ENCODE measurements at places on chromosomes 2 and 18. TPM values are rescaled to one million over a fixed set of nuclear protein-coding genes. Genes with fewer than 3 reads are reported as not detected.
A peak's percentile ranks its signal among the peaks of the same experiment; 100 is the strongest.

GRCh38 chr2:164879901-164880535 is 38.4 kb upstream of the COBLL1 start:
- no peak for DNase-seq
- H3K27me3 ChIP-seq: no peaks in the 10 kb centered on the region
- no peak overlapping the region for H3K4me3 ChIP-seq
- H3K4me1 ChIP-seq: no peaks in the 10 kb centered on the region

The CCDC68 gene
- total RNA-seq: 46.8 TPM

DNA sequence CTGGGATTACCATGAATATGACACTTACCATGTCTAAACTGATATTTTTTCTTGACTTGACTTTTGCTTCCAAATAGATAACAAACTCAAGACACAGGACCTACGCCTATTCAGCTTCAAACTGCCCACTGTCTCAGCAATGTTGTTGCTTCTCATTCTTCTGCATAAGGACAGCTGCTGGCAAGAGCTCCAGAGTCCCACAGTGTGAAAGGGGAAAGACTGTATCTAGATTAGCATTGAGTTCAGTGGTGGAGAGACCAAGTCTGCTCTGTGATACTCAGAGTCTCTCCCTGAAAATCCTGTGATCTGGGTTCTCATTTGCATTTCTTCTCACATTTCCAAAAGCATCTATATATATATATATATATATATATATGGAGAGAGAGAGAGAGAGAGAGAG is 247.9 kb upstream of the NT5C1B start:
- DNase-seq: no peak
- H3K27me3 ChIP-seq: no peaks in the 10 kb centered on the region
- H3K4me3 ChIP-seq: no peak overlapping the region
- H3K36me3 ChIP-seq: no peaks in the 10 kb centered on the region
- H3K4me1 ChIP-seq: no peaks in the 10 kb centered on the region

The CD302 gene
- 15.1 TPM for total RNA-seq

DNA sequence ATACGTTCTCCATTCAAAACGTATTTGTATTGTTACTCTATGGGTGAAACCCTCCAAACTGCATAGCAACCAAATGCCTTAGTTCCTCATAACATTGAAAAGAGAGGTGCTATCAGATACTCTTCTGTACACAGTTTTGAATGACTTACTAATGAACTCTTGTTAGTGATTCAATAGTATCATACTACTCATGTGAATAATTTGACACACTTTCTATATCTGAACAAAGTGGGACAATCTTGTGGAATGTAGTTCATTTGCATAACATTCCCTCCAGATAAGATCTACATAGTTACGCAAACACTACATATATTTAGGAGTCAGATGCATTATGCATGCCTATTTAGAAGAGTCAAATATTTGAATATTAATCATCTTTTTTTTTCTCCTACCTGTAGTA is 232.0 kb upstream of the NRXN1 start:
- no peaks in the 10 kb centered on the region for H3K36me3 ChIP-seq
- no peak overlapping the region for H3K4me3 ChIP-seq
- H3K27me3 ChIP-seq: no peaks in the 10 kb centered on the region
- DNase-seq: no peak
- H3K4me1 ChIP-seq: no peaks in the 10 kb centered on the region

GRCh38 chr2:188569431-188570165 is 277.9 kb downstream of the GULP1 start:
- no peaks in the 10 kb centered on the region for H3K27me3 ChIP-seq
- no peak overlapping the region for H3K4me3 ChIP-seq
- no peaks in the 10 kb centered on the region for H3K36me3 ChIP-seq
- H3K4me1 ChIP-seq: no peaks in the 10 kb centered on the region
- DNase-seq: no peak

GRCh38 chr2:229173825-229174359 is 97.2 kb downstream of the PID1 start:
- no peak overlapping the region for H3K4me3 ChIP-seq
- no peak overlapping the region for H3K27ac ChIP-seq
- DNase-seq: no peak
- H3K27me3 ChIP-seq: no peaks in the 10 kb centered on the region

The UGT1A10 gene
- 82.9 TPM for total RNA-seq

The POTEJ gene
- not detected for total RNA-seq

The SS18 gene
- total RNA-seq: 41.9 TPM

- no peak overlapping the region for H3K27ac ChIP-seq
- H3K27me3 ChIP-seq: no peaks in the 10 kb centered on the region
- no peak overlapping the region for H3K4me3 ChIP-seq
- DNase-seq: peak; percentile 77
Observed at GRCh38 chr2:108583903-108584520, 49.7 kb downstream of the LIMS1 start.

The VIT gene
- total RNA-seq: 0.20 TPM

GRCh38 chr2:144117086-144117485 is 402.8 kb downstream of the ZEB2 start:
- DNase-seq: no peak
- no peaks in the 10 kb centered on the region for H3K27me3 ChIP-seq
- no peaks in the 10 kb centered on the region for H3K36me3 ChIP-seq

DNA sequence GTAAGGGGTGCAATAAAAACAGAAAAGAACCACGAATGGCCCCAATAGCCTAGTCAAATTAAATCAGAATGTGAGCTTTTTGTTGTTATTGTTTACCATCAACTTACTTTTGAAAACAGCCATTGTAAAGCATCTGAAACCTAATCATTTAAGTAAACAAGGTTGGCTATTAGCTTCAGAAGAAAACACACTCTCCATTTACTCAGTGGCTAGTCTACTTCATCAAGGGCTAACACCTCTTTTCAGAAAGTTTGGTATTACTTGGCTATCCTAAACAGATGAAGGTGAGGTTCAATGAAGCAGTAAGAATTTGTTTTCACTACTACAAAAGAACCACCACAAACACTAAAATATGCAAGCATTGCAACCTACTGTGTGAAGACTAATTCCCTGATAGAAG is 398.0 kb downstream of the CDH2 start:
- H3K4me3 ChIP-seq: no peak overlapping the region
- H3K36me3 ChIP-seq: no peaks in the 10 kb centered on the region
- H3K27ac ChIP-seq: no peak overlapping the region

The TNFAIP6 gene
- 2.4 TPM for total RNA-seq

- no peak for DNase-seq
- H3K36me3 ChIP-seq: no peaks in the 10 kb centered on the region
- no peaks in the 10 kb centered on the region for H3K4me1 ChIP-seq
- no peaks in the 10 kb centered on the region for H3K27me3 ChIP-seq
- H3K27ac ChIP-seq: no peak overlapping the region
Observed at GRCh38 chr2:154740361-154740760, 41.9 kb downstream of the KCNJ3 start.

The ALK gene
- not detected for total RNA-seq

DNA sequence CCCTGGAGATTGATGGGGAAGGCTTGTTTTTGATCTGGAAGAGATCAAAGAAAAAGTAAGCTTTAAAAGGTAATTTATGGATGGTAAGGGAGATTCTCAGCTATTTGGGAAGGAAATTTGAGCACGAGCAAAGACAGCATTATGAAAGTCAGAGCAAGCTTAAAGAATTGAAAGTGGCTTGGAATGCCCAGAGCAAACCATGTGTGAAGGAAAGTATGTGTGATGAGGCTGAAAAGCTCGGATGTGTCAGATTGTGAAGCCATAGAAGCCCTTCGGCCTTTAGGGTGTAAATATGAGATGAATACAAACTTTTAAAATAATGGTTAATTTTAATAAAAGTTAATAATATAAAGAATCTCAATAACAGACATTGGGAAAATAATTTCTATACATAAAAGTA is 377.4 kb upstream of the DSEL start:
- H3K27ac ChIP-seq: no peak overlapping the region
- no peak for DNase-seq
- H3K36me3 ChIP-seq: no peaks in the 10 kb centered on the region
- H3K4me3 ChIP-seq: no peak overlapping the region

- no peak for DNase-seq
- no peak overlapping the region for H3K27ac ChIP-seq
- H3K36me3 ChIP-seq: no peaks in the 10 kb centered on the region
- no peaks in the 10 kb centered on the region for H3K4me1 ChIP-seq
- H3K27me3 ChIP-seq: no peaks in the 10 kb centered on the region
Observed at GRCh38 chr2:215507836-215508235, 72.0 kb upstream of the FN1 start.

DNA sequence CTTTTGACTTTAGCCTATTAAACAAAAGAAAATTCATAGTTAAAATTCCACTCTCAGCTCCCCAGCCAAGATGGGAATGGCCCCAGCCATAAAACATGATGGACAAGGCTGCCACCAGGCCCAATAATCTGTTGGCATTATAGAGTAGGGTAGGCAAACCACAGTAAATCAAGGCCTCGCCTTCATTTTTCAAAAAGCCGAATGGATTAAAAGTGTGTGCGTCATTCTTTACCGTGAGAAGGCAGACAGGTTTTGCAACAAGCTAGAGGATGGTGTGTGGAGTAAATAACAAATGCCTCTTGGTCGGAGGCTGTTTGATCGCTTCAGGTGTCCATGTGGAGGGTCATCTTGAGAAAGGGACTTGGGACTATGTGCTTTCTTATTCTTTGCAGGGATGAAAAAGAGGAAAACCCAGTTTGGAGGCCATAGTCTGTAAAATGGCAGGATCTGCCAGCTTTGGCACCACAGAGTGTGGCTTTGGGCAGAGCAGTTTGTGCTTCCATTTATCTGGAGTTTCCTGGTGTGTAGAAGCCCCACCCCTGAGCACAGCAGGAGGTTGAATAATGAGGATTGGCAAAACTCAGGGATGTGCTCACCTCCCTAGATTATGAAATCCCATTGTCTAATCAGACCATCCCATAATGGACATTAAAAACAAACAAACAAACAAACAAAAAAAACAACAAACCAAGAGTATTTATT is 57.1 kb upstream of the ITGB6 start:
- H3K27ac ChIP-seq: peak overlapping the region; percentile 15
- H3K36me3 ChIP-seq: no peaks in the 10 kb centered on the region
- peak; percentile 56 for DNase-seq
- no peaks in the 10 kb centered on the region for H3K27me3 ChIP-seq
- H3K4me3 ChIP-seq: no peak overlapping the region
- no peaks in the 10 kb centered on the region for H3K4me1 ChIP-seq

The RAB6C gene
- total RNA-seq: 0.08 TPM

DNA sequence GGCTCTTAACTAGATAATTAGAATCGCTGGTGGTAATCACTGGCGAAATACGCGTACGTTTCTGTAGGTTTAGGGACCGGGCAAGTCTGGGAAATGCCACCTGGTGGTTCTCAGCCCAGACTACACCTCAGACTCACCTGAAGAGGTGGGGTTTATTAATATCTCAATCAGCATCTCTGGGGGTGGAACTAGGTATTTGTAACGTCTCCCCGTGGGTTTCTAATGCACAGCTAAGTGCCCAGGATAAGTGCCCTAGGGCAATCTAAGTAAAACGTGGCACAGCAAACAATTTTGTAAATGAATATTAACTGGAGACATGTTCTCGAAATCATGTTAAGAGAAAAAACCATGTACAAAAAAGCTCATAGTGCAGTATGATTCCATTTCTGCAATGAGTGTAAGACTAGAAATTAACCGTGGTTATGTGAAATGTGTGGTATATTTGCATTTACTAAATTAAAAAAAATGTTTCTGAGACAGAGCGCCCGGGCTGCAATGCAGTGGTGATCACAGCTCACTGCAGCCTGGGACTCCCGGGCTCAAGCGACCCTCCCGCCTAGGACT is 760 bp upstream of the CNOT11 start:
- peaks cover 10% of the 10 kb centered on the region for H3K4me1 ChIP-seq
- peak overlapping the region; percentile 100 for H3K4me3 ChIP-seq
- H3K36me3 ChIP-seq: no peaks in the 10 kb centered on the region
- H3K27ac ChIP-seq: peak overlapping the region; percentile 97
- peak; percentile 69 for DNase-seq
- H3K27me3 ChIP-seq: no peaks in the 10 kb centered on the region

DNA sequence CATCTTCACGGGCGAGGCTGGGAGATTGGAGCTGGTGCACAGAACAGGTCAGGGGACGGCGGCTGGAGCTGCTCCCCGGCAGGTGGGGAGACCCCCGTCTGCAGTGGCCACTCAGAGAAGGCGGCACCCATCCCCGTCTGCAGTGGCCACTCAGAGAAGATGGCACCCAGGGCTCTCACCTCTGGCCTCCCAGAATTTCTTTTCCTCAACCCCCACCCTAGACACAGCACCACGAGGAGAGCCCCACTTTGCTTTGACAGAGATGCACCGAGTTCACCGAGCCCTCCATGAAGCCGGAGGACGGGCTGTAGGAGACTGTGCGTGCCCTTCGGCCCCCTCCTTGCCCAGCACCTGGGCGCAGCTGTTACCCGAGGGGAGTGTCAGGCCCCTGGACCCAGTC is 201.6 kb upstream of the SALL3 start:
- no peaks in the 10 kb centered on the region for H3K36me3 ChIP-seq
- no peak overlapping the region for H3K27ac ChIP-seq
- no peaks in the 10 kb centered on the region for H3K4me1 ChIP-seq

GRCh38 chr2:100214265-100214971 is 72.0 kb upstream of the AFF3 start:
- no peak overlapping the region for H3K4me3 ChIP-seq
- H3K27ac ChIP-seq: no peak overlapping the region
- no peaks in the 10 kb centered on the region for H3K27me3 ChIP-seq
- H3K36me3 ChIP-seq: no peaks in the 10 kb centered on the region
- H3K4me1 ChIP-seq: no peaks in the 10 kb centered on the region
- no peak for DNase-seq

DNA sequence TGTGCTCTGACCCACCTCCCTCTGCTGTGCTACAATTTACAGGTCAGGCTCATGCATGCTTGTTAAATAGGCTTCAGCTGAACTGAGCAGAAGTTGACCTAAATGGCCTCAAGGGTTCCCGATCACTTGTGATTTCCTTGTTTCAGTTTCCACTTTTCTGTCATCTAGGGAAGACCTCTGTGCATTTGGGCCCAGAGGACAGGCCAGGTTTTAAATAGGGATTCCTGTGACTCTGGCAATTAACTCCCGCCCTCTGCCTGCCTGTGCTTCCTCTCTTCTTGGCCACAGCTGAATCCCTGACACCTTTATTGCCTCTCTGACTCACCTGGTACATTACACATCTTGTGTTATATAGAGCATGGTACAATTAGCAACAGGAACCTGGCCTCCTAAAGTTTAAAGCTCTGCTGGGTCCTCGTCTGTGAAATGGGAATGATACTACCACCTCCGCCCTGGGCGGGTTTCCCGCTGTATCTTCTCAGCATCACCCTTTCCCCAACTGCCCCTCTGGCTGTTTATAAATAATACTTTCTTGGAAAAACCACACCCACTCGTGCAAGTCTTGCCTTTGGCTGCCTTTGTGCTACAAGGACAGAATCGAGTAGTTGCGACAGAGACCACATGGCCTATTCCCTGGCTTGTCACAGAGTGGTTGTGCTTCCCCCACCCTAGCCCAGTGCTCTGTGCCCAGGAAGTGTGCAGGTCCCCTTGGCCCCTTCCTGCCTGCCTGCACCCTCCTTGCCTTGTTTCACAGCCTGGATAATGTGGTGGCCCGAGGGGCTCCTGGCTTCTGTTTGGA is 7.9 kb downstream of the CABLES1 start:
- no peaks in the 10 kb centered on the region for H3K36me3 ChIP-seq
- no peaks in the 10 kb centered on the region for H3K27me3 ChIP-seq
- H3K4me1 ChIP-seq: peaks cover 20% of the 10 kb centered on the region
- H3K4me3 ChIP-seq: no peak overlapping the region
- peak overlapping the region; percentile 76 for H3K27ac ChIP-seq
- DNase-seq: peak; percentile 75

The MOCOS gene
- 6.8 TPM for total RNA-seq

The NYAP2 gene
- 0.12 TPM for total RNA-seq

The ZEB2 gene
- total RNA-seq: 17.4 TPM

Measured in colonic mucosa (tissue), 4 donors.